A673 (cell line): ENCODE measurements at places on chromosomes 1 and 21. TPM values are rescaled to one million over a fixed set of nuclear protein-coding genes. Genes with fewer than 3 reads are reported as not detected.

The LAD1 gene
- total RNA-seq = not detected in 2 replicates

The RHEX gene
- total RNA-seq = not detected in 2 replicates

The C1orf87 gene
- not detected in 2 replicates for total RNA-seq

The ERICH3 gene
- not detected in 2 replicates for total RNA-seq

The PLA2G2F gene
- not detected in 2 replicates for total RNA-seq

The ATAD3B gene
- total RNA-seq = 46.1 and 68.9 TPM in 2 replicates

GRCh38 chr1:172941471-172941870 is 109.3 kb downstream of the TNFSF18 start:
- H3K27ac ChIP-seq = no peak overlapping the region
- no peak for DNase-seq
- H3K4me1 ChIP-seq = peaks cover 21% of the 10 kb centered on the region

GRCh38 chr1:44220755-44221154 is 7.5 kb downstream of the DMAP1 start:
- no peak overlapping the region for H3K4me3 ChIP-seq
- H3K27me3 ChIP-seq = no peaks in the 10 kb centered on the region
- peaks cover 48% of the 10 kb centered on the region for H3K36me3 ChIP-seq
- DNase-seq = no peak
- H3K27ac ChIP-seq = no peak overlapping the region

GRCh38 chr1:152349611-152350010 is 10.2 kb downstream of the FLG2 start:
- H3K36me3 ChIP-seq = no peaks in the 10 kb centered on the region
- H3K27me3 ChIP-seq = no peaks in the 10 kb centered on the region
- no peak overlapping the region for H3K27ac ChIP-seq
- DNase-seq = no peak
- no peaks in the 10 kb centered on the region for H3K4me1 ChIP-seq

- no peaks in the 10 kb centered on the region for H3K36me3 ChIP-seq
- no peak overlapping the region for H3K4me3 ChIP-seq
- no peaks in the 10 kb centered on the region for H3K4me1 ChIP-seq
- no peaks in the 10 kb centered on the region for H3K27me3 ChIP-seq
These were observed 70.8 kb upstream of the RHOU start for GRCh38 chr1:228664399-228664914.

GRCh38 chr1:3869751-3870301 is 12.6 kb downstream of the DFFB start:
- H3K4me1 ChIP-seq = no peaks in the 10 kb centered on the region
- no peaks in the 10 kb centered on the region for H3K27me3 ChIP-seq
- DNase-seq = peak; percentile 73
- H3K36me3 ChIP-seq = no peaks in the 10 kb centered on the region

- no peak overlapping the region for H3K27ac ChIP-seq
- no peaks in the 10 kb centered on the region for H3K36me3 ChIP-seq
- H3K4me1 ChIP-seq = peaks cover 8% of the 10 kb centered on the region
- H3K4me3 ChIP-seq = no peak overlapping the region
These were observed 6.4 kb downstream of the GSTM5 start for GRCh38 chr1:109718495-109718894.

DNA sequence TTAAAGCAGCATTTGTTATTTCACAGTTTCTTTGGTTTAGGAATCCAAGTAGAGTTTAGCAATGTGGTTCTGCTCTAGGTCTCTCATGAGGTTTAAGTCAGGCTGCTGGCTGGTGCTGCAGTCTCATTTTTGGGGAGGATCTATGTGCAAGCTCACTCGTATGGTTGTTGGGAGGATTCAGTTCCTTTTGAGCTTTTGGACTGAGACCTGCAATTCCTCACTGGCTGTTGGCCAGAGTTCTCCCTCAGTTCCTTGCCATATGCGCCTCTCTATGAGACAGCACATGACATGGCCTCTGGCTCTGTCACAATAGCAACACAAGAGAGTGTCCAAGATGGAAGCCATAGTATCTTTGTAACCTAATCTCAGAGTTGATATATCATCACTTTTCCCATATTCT is 91.0 kb downstream of the OLFML2B start:
- DNase-seq = no peak
- no peaks in the 10 kb centered on the region for H3K36me3 ChIP-seq
- no peak overlapping the region for H3K4me3 ChIP-seq
- no peak overlapping the region for H3K27ac ChIP-seq
- no peaks in the 10 kb centered on the region for H3K4me1 ChIP-seq

GRCh38 chr21:46491553-46491952 is 32.9 kb downstream of the DIP2A start:
- peaks cover 12% of the 10 kb centered on the region for H3K36me3 ChIP-seq
- no peak overlapping the region for H3K4me3 ChIP-seq
- no peak for DNase-seq
- no peaks in the 10 kb centered on the region for H3K4me1 ChIP-seq
- H3K27me3 ChIP-seq = no peaks in the 10 kb centered on the region

GRCh38 chr1:203308328-203308922 is 3.1 kb downstream of the BTG2 start:
- no peak for DNase-seq
- peaks cover 18% of the 10 kb centered on the region for H3K4me1 ChIP-seq
- H3K4me3 ChIP-seq = peak overlapping the region; percentile 13
- H3K36me3 ChIP-seq = no peaks in the 10 kb centered on the region
- no peaks in the 10 kb centered on the region for H3K27me3 ChIP-seq
- H3K27ac ChIP-seq = no peak overlapping the region

- H3K27ac ChIP-seq = no peak overlapping the region
- H3K27me3 ChIP-seq = no peaks in the 10 kb centered on the region
- H3K4me3 ChIP-seq = no peak overlapping the region
- DNase-seq = no peak
- no peaks in the 10 kb centered on the region for H3K36me3 ChIP-seq
- H3K4me1 ChIP-seq = no peaks in the 10 kb centered on the region
These were observed 550.2 kb downstream of the USP25 start for GRCh38 chr21:16279731-16280581.

GRCh38 chr1:234597894-234598293 is 12.1 kb downstream of the IRF2BP2 start:
- H3K4me1 ChIP-seq = peaks cover 38% of the 10 kb centered on the region
- H3K27me3 ChIP-seq = no peaks in the 10 kb centered on the region
- peaks cover 5% of the 10 kb centered on the region for H3K36me3 ChIP-seq
- peak; percentile 47 for DNase-seq
- no peak overlapping the region for H3K4me3 ChIP-seq

GRCh38 chr1:228157729-228158126 is 7.9 kb upstream of the IBA57 start:
- no peaks in the 10 kb centered on the region for H3K4me1 ChIP-seq
- peaks cover 24% of the 10 kb centered on the region for H3K27me3 ChIP-seq

- H3K4me3 ChIP-seq = no peak overlapping the region
- no peaks in the 10 kb centered on the region for H3K27me3 ChIP-seq
- H3K27ac ChIP-seq = no peak overlapping the region
These were observed 45.9 kb downstream of the PIK3R3 start for GRCh38 chr1:46086576-46086975.

GRCh38 chr1:224711876-224712275 is 95.8 kb downstream of the CNIH3 start:
- no peak overlapping the region for H3K27ac ChIP-seq
- DNase-seq = no peak
- no peaks in the 10 kb centered on the region for H3K36me3 ChIP-seq
- no peaks in the 10 kb centered on the region for H3K4me1 ChIP-seq
- H3K4me3 ChIP-seq = no peak overlapping the region
- H3K27me3 ChIP-seq = no peaks in the 10 kb centered on the region

DNA sequence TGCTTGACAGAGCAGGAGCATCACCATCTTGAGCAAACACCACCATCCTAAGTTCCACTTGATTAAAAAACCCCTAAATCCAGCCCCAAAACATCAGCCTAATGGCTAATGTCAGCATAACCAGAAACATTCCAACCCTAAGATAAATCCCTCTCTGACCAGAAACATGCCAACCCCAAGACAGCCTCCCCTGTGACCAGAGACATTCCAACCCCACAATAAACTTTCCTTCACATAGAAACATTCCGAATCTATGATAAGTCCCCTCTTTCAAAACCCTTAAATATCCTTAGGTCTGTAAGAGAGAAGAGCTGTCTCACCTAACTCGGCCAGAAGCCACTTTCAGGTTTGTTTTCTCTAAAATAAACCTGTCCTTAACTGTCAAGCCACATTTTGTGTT is 17.4 kb upstream of the SLC2A5 start:
- H3K4me1 ChIP-seq = no peaks in the 10 kb centered on the region
- DNase-seq = no peak
- no peaks in the 10 kb centered on the region for H3K36me3 ChIP-seq
- H3K27ac ChIP-seq = no peak overlapping the region
- H3K4me3 ChIP-seq = no peak overlapping the region

GRCh38 chr1:221667504-221667903 is 74.4 kb downstream of the DUSP10 start:
- no peak overlapping the region for H3K4me3 ChIP-seq
- no peaks in the 10 kb centered on the region for H3K36me3 ChIP-seq

DNA sequence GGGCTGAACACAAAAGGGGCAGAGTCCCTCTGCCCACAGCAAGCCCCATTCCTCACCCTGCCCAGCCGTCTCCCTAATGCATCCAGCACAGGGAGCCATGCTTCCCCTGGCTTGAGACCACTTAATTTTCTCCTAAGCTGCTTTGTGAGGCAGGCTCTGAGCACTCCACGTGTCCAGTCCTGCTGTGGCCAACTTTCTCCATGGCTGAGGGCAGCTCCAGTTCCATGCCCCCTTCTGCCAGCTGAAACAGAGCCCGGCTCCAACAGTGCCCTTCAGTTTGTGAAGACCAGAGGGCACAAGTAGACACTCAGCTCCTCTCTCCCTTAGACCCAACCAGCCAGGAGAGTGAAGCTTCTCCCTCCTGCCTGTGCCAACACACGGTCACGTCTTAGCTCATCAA is 33.8 kb downstream of the PLEKHA6 start:
- DNase-seq = no peak
- no peaks in the 10 kb centered on the region for H3K4me1 ChIP-seq
- H3K27me3 ChIP-seq = peaks cover 5% of the 10 kb centered on the region
- H3K27ac ChIP-seq = no peak overlapping the region
- no peaks in the 10 kb centered on the region for H3K36me3 ChIP-seq
